ENCODE measurements at places on chromosomes 6 and 20.

DNA sequence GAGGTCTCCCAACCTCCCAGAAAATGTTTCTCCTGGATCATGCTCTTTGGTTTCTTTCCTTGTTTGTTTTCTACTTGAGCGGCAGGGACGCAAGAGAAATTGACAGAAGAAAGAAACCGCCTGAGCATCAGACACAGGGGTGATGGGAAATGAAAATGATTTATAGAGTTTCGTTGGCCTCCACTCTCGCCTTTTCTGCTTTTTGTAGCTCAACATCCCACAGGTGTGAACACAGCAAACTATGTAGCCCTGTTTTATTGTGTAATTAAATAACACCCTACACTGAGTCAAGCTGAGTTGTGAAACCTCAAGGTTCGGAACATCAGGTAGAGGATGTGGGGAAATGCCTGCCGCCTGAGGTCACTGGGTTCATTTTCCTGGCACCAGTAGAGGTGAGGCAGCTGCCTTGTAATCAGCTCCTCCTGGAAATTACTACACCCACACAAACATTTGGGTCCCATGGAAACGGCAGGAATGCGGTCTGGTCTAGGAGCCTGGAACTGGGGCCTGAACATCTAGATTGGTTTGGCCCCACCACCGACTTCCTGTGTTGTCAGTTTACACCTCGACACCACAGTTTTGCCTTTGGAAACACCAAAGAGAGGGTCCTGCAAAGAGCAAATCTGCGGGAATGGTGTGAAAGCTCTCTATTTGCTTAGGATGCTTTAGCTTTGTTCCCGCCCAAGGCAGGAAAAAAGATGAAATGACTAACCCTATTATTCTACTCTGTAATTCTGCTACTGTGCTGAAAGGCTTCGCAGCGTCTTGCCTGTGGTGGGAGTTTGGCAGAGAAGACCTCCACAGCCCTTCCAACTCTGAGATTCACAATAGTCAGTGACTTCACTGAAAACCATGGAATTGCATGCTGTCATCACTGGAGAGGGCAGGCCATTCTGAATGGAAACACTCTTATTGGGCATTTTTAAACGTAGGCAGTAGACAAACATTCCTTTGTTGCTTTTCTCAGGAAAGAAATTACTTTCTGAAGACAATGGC, 53.0 kb downstream of the ADAT2 start:
- no peak for DNase-seq

DNA sequence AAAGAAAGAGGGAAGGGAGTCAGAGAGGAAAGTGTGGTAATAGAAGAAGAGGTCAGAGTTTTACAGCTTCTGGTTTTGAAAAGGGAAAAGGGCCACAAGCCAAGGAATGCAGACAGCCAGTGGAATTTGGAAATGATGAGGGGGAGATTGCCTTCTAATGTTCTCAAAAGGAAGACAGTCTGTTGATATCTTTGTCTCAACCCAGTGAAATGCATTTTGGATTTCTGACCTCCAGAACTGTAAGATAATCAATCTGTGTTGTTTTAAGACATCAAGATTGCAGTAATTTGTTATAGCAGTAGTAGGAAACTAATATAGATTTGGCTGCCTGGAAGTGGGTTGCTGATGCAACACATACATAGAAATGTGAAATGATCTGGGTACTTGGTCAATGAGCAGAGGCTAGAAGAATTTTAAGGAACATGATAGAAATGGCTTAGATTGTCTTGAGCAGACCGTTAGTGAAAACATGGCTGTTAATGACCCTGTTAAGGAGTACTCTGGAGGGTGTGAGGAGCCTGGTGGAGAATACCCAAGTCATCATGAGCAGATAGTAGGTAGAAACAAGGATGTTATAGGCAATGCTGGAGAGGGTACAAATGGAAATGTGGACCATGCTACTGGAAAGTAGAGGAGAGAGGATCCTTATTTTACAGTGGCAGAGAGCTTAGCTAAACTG, 255.8 kb upstream of the RAB32 start:
- no peak for DNase-seq

DNA sequence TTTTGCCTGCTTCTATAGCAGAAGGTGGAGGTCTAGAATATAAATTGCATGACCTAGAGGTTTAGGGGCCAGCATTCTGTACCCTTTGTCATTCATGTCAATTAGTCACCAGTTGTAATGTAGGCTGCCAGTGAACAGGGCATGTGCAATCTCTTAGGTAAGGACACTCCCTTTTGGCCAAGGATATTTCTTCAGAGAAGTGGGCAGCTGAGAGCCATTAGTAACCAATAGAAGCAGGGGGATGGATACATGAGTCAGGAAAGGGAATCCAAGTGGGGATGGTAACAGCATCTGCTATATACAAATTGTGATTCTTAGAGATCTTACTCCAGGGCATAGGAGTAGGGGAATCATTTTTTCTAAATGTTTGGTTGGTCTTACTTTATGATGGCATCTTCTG, 494.2 kb upstream of the JAG1 start:
- no peak for DNase-seq

- no peak for DNase-seq
Observed at GRCh38 chr6:92538926-92539325, 880.4 kb downstream of the EPHA7 start.

GRCh38 chr6:141551318-141551717, 581.4 kb upstream of the GJE1 start:
- no peak for DNase-seq

GRCh38 chr6:134802426-134803058, 147.4 kb downstream of the ALDH8A1 start:
- no peak for DNase-seq

DNA sequence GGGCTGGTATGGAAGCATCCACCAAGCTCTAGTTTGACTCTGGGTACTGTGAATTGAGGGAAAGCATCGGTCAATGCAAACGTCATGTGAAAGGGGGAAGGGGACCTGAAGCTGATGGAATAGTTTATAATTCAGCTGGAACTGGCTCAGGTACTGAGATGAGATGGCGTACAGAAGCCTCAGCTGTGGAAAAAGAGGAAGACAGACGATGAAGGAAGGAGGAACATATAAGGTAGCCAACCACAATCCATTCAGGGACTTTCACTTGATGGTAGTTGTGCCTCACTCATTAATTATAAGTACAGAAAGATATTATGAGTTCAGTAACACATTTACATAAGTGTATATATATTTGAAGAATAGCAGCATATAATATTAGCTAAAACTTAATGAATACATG, 2.7 kb downstream of the CALHM5 start:
- DNase-seq: no peak

All from stimulated activated CD4-positive, alpha-beta T cell treated with anti-CD3 and anti-CD28 coated beads, Interleukin-1b, Interleukin-23, amount 100 ng/mL, for 1 hour (primary cell).